ENCODE measurements at places on chromosomes 1 and 21. TPM values are rescaled to one million over a fixed set of nuclear protein-coding genes. Genes with fewer than 3 reads are reported as not detected.

GRCh38 chr1:243447347-243447746 lies 191.5 kb downstream of the SDCCAG8 start:
- DNase-seq = peak; percentile 42

- peak; percentile 43 for DNase-seq
Observed at GRCh38 chr21:44734026-44734745, 22.8 kb upstream of the TSPEAR start.

GRCh38 chr1:31135973-31136600 lies 70.6 kb upstream of the PUM1 start:
- peak; percentile 18 for DNase-seq

PRPF38B gene
- total RNA-seq = 21.9 TPM

DNA sequence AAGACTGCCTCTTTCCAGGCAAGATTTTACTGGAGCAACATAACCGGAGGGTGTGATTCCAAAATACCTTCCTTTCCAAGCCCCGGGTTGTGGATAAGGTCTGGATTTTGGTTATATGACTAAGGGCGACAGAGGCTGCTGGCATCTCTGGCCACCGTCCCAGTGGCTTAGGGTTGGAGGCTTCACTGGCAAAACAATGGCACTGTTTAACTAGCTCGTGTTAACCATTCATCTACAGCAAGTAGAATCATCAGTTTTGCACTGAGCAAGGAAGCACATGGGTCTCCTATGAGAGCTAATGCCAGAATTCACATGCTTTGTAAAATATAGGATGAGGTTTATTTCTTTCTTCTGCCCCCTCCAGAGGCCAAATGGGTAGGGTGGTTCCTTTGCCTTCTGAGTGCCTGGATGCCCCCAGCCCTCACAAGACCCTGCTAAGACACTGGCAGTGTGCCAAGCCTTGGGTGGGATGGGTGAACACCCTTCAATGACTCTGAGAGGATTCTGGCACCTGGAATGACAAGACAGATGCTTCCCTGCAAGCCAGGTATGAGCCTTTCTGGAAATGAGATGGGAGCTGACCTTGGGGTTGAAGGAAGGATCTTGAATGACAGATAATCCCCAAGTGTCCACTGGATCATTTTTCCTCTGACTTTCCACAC lies 36.8 kb downstream of the DHCR24 start:
- peak; percentile 84 for DNase-seq

PKP1 gene
- total RNA-seq = 211 TPM

- peak; percentile 31 for DNase-seq
Observed at GRCh38 chr1:244460197-244460596, 876 bp upstream of the CATSPERE start.

LIX1L gene
- total RNA-seq = 12.5 TPM

DNA sequence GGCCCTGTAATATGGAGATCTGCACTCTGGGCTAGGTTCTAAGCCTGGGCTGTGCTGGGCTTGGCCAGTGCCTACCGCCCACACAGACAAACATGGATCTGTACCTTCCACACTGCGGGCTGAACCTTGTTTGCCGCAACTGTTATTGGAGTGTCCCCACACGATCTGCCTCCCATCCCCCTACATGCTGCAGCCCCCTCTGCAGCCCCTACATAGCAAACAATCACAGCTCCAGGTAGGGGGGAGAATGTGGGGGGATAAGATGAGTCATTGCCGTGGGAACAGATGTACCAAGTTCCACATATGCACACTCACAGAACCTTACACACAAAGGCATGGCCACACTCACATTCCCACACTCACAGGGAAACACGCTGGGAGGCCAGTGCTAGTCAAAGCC lies 2.1 kb upstream of the HCRTR1 start:
- no peak for DNase-seq

S100A12 gene
- not detected for total RNA-seq
